ENCODE measurements at places on chromosomes 3 and 15. TPM values are rescaled to one million over a fixed set of nuclear protein-coding genes. Genes with fewer than 3 reads are reported as not detected.
A peak's percentile ranks its signal among the peaks of the same experiment; 100 is the strongest.

Gene CLN6
- 71.9 TPM for total RNA-seq

DNA sequence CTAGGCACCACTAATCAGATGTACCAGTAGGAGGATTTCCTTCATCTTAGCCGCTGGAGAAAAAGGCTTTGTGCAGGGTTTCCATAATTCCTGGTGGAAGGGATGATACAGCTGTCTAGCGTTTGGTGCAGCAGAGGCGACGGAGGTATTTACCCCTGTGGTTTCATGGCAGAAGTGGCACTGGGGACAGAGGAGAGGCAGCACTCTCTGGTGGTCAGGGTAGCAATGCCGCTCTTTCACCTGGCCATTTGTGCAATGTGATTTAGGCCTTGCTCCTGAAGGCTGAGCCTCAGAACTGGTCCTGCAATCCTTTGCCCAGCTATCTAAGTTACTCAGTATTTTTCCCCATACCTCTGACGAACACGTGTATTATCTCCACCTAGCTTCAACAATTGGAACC lies 47.1 kb upstream of the BNIP2 start:
- no peaks in the 10 kb centered on the region for H3K36me3 ChIP-seq
- H3K4me3 ChIP-seq, result no peak overlapping the region
- no peaks in the 10 kb centered on the region for H3K4me1 ChIP-seq
- DNase-seq, result peak; percentile 35

Gene C2CD4A
- not detected for total RNA-seq

GRCh38 chr15:101608201-101608600 lies 44.0 kb downstream of the TM2D3 start:
- DNase-seq, result no peak
- H3K36me3 ChIP-seq, result no peaks in the 10 kb centered on the region
- H3K4me3 ChIP-seq, result no peak overlapping the region
- no peak overlapping the region for H3K27ac ChIP-seq

DNA sequence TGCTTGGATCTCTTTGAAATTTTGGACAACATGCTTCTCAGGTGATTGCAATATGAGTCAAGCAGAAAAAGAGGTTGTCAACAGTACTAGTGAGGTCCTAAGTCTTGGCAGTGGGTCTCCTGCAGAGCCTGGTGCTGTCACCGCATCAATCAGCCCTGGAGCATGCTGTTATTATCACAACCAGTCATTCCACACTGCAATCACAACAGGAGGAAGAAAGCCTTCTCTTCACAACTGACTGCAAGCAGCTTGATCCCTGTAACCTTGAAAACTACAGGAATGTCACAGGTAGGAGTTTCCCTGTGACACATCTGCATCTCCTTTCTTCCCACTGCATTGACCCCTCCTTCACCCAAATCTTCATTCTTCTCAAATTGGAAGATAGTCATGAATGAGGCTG lies 451.1 kb upstream of the ATP11B start:
- H3K27ac ChIP-seq, result no peak overlapping the region
- H3K4me3 ChIP-seq, result no peak overlapping the region
- H3K4me1 ChIP-seq, result no peaks in the 10 kb centered on the region
- peaks cover 2% of the 10 kb centered on the region for H3K36me3 ChIP-seq

Gene CLSTN2
- 0.68 TPM for total RNA-seq

GRCh38 chr3:105352976-105353375 lies 13.7 kb upstream of the ALCAM start:
- DNase-seq, result no peak
- no peaks in the 10 kb centered on the region for H3K27me3 ChIP-seq
- no peaks in the 10 kb centered on the region for H3K36me3 ChIP-seq
- no peak overlapping the region for H3K27ac ChIP-seq
- peaks cover 2% of the 10 kb centered on the region for H3K4me1 ChIP-seq
- H3K4me3 ChIP-seq, result no peak overlapping the region

Gene VWA5B2
- 2.7 TPM for total RNA-seq

DNA sequence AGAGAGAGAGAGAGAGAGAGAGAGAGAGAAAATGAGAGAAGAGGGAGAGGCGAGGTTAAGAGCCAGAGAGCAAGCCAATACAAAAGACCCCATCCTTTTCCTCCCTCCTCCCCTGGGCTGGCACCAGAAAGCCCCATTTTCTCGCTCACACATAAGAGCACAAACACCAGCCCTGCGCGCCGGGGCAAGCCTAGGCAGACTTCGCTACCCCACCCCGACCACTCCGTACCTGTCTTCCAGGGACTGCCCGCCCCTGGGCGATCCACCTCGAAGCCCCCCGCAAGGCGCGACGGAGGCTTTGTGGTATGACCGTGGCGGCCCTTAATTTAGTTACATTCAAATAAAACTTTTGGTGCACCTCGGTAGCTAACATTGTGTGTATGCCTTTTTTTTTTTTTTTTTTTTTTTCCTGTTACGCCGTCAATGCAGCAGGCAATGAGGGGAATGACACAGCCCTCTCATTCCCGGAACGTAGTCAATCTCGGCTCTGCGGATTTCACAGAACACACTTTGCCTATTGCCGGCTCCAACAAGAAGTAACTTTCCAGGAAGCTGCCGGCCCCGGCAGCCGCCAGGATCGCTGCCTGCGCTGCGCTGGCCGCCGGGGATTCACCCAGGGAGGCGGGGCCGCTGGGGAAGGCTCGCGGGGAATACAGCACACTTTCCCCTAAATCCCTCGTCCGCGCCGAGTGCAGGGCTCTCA lies 7.7 kb downstream of the BCL6 start:
- peaks cover 10% of the 10 kb centered on the region for H3K4me1 ChIP-seq
- H3K27me3 ChIP-seq, result peaks cover 4% of the 10 kb centered on the region
- peak overlapping the region; percentile 85 for H3K4me3 ChIP-seq

GRCh38 chr3:182081096-182081495 lies 369.4 kb downstream of the SOX2 start:
- no peak overlapping the region for H3K27ac ChIP-seq
- H3K4me1 ChIP-seq, result peaks cover 14% of the 10 kb centered on the region
- H3K36me3 ChIP-seq, result no peaks in the 10 kb centered on the region
- no peaks in the 10 kb centered on the region for H3K27me3 ChIP-seq
- no peak overlapping the region for H3K4me3 ChIP-seq

- peak; percentile 90 for DNase-seq
- H3K27me3 ChIP-seq, result no peaks in the 10 kb centered on the region
- H3K36me3 ChIP-seq, result no peaks in the 10 kb centered on the region
- H3K4me1 ChIP-seq, result no peaks in the 10 kb centered on the region
Measured at GRCh38 chr15:92091155-92091734, 237.7 kb downstream of the SLCO3A1 start.

Gene FEZF2
- 0.11 TPM for total RNA-seq

DNA sequence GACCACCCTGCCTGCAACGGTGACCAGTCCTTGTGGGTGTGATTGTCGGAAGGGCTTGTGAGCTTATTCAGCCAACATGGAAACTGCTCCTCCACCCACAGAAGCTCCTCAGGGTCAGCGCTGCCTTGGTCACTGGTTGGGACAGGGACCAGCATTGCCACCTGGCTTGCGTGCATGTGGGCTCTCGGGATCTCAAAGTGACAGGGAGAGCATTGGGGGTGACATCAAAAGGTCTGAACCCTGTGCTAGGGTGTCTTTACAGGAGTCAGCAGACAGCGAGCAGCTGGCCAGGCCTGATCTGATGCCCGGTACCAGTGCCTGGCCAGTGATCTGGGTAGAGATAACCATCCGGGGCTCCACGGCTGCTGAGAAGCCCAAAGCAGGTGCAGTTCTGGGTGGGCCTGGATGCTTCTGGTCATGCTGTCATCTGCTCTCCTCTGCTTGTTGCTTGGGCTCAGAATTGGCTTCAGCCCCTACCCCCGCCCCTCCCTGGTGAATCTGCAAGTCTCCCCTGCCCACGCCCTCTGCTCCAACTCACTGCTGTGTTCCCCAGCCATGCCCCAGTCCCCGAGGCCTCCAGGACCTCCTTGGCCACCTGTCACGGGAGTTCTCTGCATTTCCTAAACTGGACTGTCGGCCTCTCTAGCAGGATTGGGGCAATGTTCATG lies 134.8 kb downstream of the NSMCE3 start:
- no peak overlapping the region for H3K4me3 ChIP-seq
- no peaks in the 10 kb centered on the region for H3K27me3 ChIP-seq
- H3K27ac ChIP-seq, result no peak overlapping the region
- no peaks in the 10 kb centered on the region for H3K36me3 ChIP-seq
- no peaks in the 10 kb centered on the region for H3K4me1 ChIP-seq

DNA sequence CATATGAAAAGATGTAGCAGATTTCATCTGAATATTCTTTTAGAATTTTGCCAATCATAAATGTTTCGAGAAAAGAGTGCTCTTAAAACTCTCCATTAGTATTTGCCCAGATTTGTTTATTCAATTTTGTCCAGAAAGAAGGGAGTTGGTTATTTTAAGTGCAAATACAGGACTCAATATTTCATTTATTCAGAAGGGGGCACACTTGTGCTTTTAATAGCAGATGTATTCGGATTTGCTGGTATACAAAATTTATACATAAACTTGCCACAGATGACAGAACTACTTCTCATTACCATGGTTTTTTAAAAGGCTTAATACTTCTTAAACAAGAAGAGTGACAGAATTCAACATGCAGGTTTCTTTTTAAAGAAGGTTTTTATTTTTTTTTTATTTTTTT lies 69.8 kb upstream of the GRM7 start:
- H3K4me1 ChIP-seq, result no peaks in the 10 kb centered on the region
- H3K27ac ChIP-seq, result no peak overlapping the region
- no peaks in the 10 kb centered on the region for H3K27me3 ChIP-seq
- no peak for DNase-seq
- H3K36me3 ChIP-seq, result no peaks in the 10 kb centered on the region

- no peak overlapping the region for H3K4me3 ChIP-seq
- H3K27ac ChIP-seq, result no peak overlapping the region
- DNase-seq, result no peak
- no peaks in the 10 kb centered on the region for H3K27me3 ChIP-seq
- H3K36me3 ChIP-seq, result peaks cover 4% of the 10 kb centered on the region
- H3K4me1 ChIP-seq, result no peaks in the 10 kb centered on the region
Measured at GRCh38 chr15:23690015-23690414, 2.9 kb upstream of the NDN start.

Gene REC114
- not detected for total RNA-seq

- DNase-seq, result no peak
- H3K36me3 ChIP-seq, result no peaks in the 10 kb centered on the region
- H3K27ac ChIP-seq, result no peak overlapping the region
- H3K27me3 ChIP-seq, result peaks cover 19% of the 10 kb centered on the region
Measured at GRCh38 chr15:83651541-83651940, 2.4 kb upstream of the ADAMTSL3 start.

DNA sequence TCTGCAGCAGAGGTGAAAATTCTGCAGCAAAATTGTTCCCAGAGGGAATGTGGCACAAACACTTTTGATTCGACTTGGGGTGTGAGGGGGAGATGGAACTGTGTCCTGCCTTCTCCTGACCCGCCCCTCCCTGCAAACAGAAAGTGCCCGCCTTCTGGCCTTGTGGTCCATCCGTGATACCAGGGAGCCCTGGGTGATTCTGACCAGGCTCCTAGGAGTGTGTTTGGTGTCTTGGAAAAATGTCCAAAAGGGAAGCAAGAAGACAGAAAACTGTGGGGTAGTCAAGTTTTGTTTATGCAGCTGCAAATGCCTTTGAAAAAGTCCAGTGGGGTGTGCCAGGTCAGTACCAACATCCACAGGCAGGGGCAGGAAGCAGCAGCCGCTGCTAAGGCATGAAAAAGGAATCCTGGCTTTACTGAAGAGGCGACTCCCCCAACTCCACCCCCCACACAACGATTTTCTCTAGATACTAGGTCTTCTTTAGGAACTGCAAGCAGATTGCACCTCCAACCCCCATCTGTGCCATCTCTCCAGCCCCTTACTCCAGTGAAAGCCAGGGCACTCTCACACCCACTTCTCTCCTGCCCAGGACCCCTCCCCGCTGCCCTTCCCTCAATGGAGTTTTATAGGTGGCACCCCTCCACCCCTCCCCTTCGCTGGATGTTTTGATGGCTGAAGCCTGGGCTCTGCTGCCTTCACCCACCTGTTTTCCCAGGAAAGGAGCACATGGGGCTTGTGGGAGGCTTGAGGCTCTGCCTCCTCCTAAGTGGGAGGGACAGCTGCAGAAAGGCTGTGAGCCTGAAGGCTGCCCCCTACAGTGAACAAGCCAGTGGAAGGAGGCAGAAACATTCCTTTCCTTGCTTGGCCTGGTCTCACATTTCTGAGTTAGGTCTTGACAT lies 82.4 kb upstream of the HERC1 start:
- H3K36me3 ChIP-seq, result no peaks in the 10 kb centered on the region
- DNase-seq, result peak; percentile 80
- H3K27me3 ChIP-seq, result no peaks in the 10 kb centered on the region
- peak overlapping the region; percentile 33 for H3K4me3 ChIP-seq
- H3K27ac ChIP-seq, result no peak overlapping the region
- peaks cover 4% of the 10 kb centered on the region for H3K4me1 ChIP-seq

- peaks cover 5% of the 10 kb centered on the region for H3K36me3 ChIP-seq
- H3K27ac ChIP-seq, result no peak overlapping the region
- no peak for DNase-seq
- H3K4me1 ChIP-seq, result no peaks in the 10 kb centered on the region
- peaks cover under 1% of the 10 kb centered on the region for H3K27me3 ChIP-seq
Measured at GRCh38 chr15:31385736-31386135, 59.1 kb downstream of the KLF13 start.

GRCh38 chr3:42654331-42655201 lies 1.1 kb downstream of the ZBTB47 start:
- peak overlapping the region; percentile 72 for H3K4me3 ChIP-seq
- H3K27me3 ChIP-seq, result no peaks in the 10 kb centered on the region
- peak; percentile 83 for DNase-seq
- H3K4me1 ChIP-seq, result peaks cover 9% of the 10 kb centered on the region
- H3K36me3 ChIP-seq, result peaks cover 6% of the 10 kb centered on the region

DNA sequence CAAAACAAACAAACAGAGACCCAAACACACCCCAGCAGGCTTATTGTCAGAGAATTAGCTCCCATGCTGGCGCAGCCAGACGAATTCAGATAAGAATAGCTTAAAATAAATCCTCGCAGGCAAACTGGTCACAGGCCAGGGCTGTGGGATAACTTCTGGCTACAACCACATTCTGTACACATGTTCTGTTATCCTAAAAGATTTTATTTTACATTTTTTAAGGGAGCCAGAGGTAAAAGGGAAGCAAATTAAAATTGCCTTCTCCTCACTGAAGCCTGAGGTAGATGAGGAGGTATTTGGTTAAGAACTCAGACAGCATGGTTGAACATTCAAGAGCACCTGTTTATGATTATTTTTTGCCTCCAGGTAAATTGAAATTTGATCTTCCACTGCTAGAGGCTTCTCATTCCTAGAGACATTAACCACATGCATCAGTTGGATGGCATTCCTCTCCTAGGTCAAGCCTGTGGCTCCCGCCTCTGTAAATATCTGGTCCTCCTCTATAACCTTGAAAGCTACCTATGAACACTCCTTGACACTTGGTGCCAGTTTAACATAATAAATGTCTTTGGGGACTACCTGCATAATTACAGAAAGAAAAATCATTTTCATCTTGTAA lies 190.3 kb downstream of the SATB1 start:
- H3K27me3 ChIP-seq, result no peaks in the 10 kb centered on the region
- H3K4me1 ChIP-seq, result peaks cover 9% of the 10 kb centered on the region
- peak overlapping the region; percentile 1 for H3K4me3 ChIP-seq
- H3K36me3 ChIP-seq, result no peaks in the 10 kb centered on the region
- no peak for DNase-seq

- H3K4me3 ChIP-seq, result no peak overlapping the region
- H3K36me3 ChIP-seq, result peaks cover 36% of the 10 kb centered on the region
- H3K27ac ChIP-seq, result no peak overlapping the region
- no peaks in the 10 kb centered on the region for H3K27me3 ChIP-seq
- no peaks in the 10 kb centered on the region for H3K4me1 ChIP-seq
- DNase-seq, result no peak
Measured at GRCh38 chr3:44982817-44983216, 6.8 kb downstream of the EXOSC7 start.

GRCh38 chr3:52402706-52403270 lies 42.1 kb downstream of the SEMA3G start:
- no peaks in the 10 kb centered on the region for H3K27me3 ChIP-seq
- no peak overlapping the region for H3K27ac ChIP-seq
- no peak for DNase-seq
- no peak overlapping the region for H3K4me3 ChIP-seq
